ENCODE measurements at places on chromosomes 3 and 15. TPM values are rescaled to one million over a fixed set of nuclear protein-coding genes. Genes with fewer than 3 reads are reported as not detected.

GRCh38 chr3:123783050-123783689, 101.0 kb downstream of the MYLK start:
- no peaks in the 10 kb centered on the region for H3K36me3 ChIP-seq
- DNase-seq, result no peak

COMMD2 gene
- 38.0 TPM for total RNA-seq

LYSMD2 gene
- total RNA-seq, result 35.2 TPM

GRCh38 chr3:113532698-113533533, 561 bp downstream of the SIDT1 start:
- peak overlapping the region; percentile 90 for H3K27ac ChIP-seq
- no peaks in the 10 kb centered on the region for H3K36me3 ChIP-seq
- DNase-seq, result no peak
- no peaks in the 10 kb centered on the region for H3K27me3 ChIP-seq
- H3K4me1 ChIP-seq, result peaks cover 54% of the 10 kb centered on the region

DNA sequence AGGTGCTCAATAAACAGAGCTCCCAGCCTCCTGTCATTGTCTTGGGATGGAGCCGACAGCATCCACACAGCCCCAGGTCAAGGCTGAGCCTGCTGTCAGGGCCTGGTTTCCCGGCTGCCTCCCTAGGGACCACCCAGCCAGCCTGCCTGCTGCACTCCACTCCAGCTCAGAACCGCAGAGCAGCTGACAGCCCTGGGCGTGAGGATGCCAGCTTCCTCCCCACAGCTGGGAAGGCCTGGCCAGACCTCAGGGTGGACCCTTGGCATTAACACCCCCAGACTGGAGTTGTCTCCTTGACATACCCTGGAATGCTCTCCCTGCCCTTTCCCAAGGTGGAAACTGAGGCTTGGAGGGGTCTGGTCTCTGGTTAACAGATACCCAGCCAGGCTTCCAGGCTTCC, 112.0 kb downstream of the WNT7A start:
- H3K27me3 ChIP-seq, result no peaks in the 10 kb centered on the region
- DNase-seq, result no peak
- H3K4me1 ChIP-seq, result peaks cover 4% of the 10 kb centered on the region
- H3K4me3 ChIP-seq, result no peak overlapping the region
- no peaks in the 10 kb centered on the region for H3K36me3 ChIP-seq

- no peak for DNase-seq
- no peak overlapping the region for H3K27ac ChIP-seq
- no peaks in the 10 kb centered on the region for H3K27me3 ChIP-seq
- no peaks in the 10 kb centered on the region for H3K36me3 ChIP-seq
These were observed 267.6 kb upstream of the MDFIC2 start for GRCh38 chr3:70580021-70580420.
